Spleen (tissue), 13 donors: ENCODE measurements at places on chromosomes 7 and 10.

GRCh38 chr10:126929391-126929790, 24.2 kb downstream of the DOCK1 start:
- no peak overlapping the region for H3K27ac ChIP-seq
- H3K4me3 ChIP-seq, result no peak overlapping the region
- no peaks in the 10 kb centered on the region for H3K27me3 ChIP-seq
- H3K4me1 ChIP-seq, result no peaks in the 10 kb centered on the region
- no peaks in the 10 kb centered on the region for H3K36me3 ChIP-seq

GRCh38 chr10:4307910-4308309, 518.1 kb upstream of the AKR1E2 start:
- DNase-seq, result no peak
- H3K27me3 ChIP-seq, result no peaks in the 10 kb centered on the region
- H3K4me3 ChIP-seq, result no peak overlapping the region
- no peaks in the 10 kb centered on the region for H3K36me3 ChIP-seq
- no peak overlapping the region for H3K27ac ChIP-seq
- H3K4me1 ChIP-seq, result no peaks in the 10 kb centered on the region

DNA sequence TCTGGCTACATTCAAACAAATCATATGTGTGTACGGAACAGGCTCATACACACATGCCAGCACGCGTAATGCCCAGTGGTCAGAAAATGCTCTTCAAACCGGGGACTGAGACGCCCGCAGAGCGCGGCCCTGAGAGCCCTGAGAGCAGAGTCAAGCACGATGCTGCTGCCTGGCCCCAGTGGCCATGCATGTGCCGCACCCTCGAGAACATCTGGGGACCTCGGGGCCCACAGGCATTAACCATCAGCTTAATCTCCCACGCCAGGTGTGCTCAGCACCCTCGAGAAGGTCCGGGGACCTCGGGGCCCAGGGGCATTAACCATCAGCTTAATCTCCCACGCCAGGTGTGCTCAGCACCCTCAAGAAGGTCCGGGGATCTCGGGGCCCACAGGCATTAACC, 163.1 kb downstream of the PTPRN2 start:
- no peak overlapping the region for H3K4me3 ChIP-seq
- H3K4me1 ChIP-seq, result no peaks in the 10 kb centered on the region
- H3K27ac ChIP-seq, result no peak overlapping the region
- H3K36me3 ChIP-seq, result no peaks in the 10 kb centered on the region

DNA sequence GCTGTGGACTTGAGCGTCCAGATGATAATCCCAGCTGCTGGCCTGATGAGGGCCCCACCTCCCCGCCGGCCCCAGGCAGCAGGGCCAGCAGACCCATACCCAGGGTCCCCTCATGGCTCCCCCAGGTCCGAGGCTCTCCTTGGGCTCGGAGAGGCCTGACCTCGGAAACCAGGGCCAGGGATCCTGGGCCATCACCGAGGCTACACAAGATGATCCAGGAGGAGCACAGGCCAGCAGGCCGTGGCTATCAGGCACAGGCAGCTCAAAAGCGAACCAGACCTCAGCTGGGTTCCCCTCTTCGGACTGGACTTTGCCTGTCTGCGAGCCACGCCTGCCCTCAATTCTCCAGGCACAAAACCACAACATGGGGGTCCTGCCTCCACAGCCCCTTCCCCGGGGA, 17.4 kb downstream of the PDGFA start:
- H3K4me3 ChIP-seq, result no peak overlapping the region
- H3K4me1 ChIP-seq, result no peaks in the 10 kb centered on the region
- no peaks in the 10 kb centered on the region for H3K27me3 ChIP-seq
- no peaks in the 10 kb centered on the region for H3K36me3 ChIP-seq
